ENCODE measurements at places on chromosomes 11 and 22.

DNA sequence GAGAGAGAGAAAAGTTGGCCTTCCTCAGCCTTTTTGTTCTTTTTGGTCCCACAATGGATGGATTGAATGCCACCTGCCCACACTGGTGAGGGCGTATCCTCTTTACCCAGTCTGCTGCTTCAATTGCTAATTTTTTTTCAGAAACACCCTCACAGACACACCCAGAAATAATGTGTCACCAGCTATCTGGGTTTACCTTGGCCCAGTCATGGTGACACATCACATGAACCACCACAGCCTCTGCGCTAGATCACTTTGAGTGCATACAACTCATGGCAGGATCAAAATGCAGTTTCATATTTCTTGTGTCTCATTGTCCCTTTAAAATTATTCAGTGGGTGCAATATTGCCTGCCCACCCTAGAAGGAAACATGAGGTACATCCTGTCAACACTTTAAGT is 63.3 kb downstream of the ADAMTS15 start:
- no peak for DNase-seq

GRCh38 chr11:116840224-116840745 is 2.9 kb upstream of the APOA1 start:
- DNase-seq, result no peak

DNA sequence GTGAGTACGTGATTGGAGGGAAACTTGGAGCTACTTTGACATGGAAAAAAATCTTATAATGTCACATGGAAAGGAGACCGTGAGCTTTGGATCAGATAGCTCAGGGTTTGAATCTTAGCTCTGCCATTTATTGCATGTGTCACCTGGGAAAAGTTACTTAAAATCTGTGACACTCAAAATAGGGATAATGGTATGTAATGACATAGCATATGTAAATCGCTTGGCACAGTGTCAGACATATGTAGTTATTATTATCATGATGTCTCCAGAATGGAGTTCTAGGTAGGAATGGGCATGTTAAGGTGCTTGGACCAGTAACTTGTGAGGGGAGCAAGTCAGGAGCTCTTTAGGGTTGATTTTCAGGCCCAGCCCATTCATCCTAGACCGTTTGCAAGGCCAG is 75.8 kb downstream of the GRIK4 start:
- DNase-seq, result no peak

GRCh38 chr11:85663753-85664614 is 945 bp downstream of the CREBZF start:
- peak; percentile 92 for DNase-seq

DNA sequence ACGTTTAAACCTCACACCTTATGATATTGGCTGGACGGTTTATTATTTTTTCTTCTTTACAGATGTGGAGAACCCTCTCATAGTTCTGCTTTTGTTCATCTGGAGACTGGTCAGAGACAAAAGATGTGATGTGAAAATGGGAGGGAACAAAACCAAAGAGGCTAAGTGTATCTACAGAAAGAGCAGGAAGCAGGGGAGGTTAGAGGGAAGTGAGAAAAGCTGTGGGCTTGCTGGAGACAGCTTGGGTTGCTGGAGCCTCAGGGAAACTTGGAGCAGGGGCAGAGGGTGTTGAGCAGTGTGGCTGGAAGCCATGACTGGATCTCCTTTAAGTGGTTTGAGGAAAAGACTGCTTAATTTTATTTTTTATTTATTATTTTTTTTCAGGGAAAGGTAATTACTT is 79.0 kb upstream of the SNX19 start:
- no peak for DNase-seq

DNA sequence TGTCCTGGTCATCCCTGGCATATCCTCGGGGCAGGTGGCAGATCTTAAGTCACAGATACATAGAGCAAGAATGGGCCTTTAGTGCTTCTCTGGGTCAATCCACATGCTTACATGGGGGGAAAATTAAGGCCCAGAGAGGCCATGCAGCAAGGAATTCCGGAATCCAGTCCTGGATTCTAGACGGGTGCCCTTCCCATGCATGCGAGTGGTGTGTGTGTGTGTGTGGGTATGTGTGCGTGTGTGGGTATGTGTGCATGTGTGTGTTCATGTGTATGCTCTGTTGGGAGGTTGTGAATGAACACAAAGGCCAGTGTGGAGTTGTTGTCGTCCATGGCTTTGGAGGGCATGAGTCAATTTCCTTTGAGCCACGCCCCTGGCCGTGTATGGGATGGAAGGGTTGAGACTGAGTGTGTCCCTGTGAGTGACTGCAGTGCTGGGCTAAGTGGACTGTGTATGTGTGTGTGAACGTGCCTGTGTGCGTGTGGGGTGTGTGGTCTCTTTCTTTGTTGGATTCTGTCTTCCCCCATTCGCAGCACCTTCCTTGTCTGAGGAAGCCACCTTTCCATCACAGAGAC is 33.4 kb upstream of the EIF3D start:
- no peak for DNase-seq

DNA sequence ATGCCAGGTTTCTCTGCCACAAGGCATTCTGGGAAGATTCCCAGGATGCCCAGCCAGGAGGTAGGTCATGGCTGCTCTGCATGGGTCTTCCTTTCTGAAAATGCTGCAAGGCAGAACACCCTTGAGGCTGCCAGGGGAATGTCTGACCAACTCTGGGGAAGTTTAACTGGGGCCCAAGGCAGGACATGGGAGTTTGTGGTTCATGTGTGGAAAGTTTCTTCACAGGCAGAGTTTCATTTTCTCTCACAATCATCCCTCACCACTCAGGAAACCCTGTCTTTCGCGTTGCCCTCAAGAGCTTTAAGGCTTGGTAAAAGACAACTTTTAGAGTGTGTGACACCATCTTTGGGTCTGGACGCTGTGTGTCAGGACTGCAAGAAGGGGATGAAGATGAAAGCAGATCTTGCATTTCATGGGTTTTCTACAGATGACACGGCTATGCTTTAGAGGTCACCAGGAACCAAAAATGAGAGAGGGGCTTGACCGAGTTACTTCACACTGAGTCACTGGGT is 133.5 kb downstream of the CD44 start:
- peak; percentile 25 for DNase-seq

GRCh38 chr11:40384991-40385390 is 1074.5 kb downstream of the LRRC4C start:
- DNase-seq, result no peak

- DNase-seq, result no peak
Measured at GRCh38 chr11:111365722-111366559, 13.1 kb downstream of the POU2AF1 start.

GRCh38 chr11:48141475-48142122 is 75.0 kb upstream of the OR4B1 start:
- DNase-seq, result peak; percentile 9

- DNase-seq, result no peak
Measured at GRCh38 chr11:70616938-70617654, 218.8 kb downstream of the CTTN start.

DNA sequence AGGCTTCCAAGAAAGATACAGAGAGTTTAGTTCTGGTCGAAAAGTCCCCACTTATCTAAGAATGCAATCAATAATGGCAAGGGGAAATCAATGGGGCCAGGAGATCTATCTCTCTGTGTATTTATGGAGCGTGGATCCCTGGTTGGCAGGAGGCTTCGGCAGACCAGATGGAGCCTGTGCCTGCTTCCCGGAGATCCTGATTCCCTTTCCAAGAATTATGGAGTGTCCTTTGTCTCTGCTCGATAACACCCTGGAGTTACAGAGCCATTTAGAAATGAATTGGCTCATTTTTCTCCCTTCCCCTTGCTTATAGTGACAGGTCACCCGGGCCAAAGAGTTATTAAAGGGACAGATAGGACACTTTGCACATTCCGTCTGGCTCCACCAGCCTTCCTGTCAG is 92.4 kb downstream of the ISX start:
- no peak for DNase-seq

DNA sequence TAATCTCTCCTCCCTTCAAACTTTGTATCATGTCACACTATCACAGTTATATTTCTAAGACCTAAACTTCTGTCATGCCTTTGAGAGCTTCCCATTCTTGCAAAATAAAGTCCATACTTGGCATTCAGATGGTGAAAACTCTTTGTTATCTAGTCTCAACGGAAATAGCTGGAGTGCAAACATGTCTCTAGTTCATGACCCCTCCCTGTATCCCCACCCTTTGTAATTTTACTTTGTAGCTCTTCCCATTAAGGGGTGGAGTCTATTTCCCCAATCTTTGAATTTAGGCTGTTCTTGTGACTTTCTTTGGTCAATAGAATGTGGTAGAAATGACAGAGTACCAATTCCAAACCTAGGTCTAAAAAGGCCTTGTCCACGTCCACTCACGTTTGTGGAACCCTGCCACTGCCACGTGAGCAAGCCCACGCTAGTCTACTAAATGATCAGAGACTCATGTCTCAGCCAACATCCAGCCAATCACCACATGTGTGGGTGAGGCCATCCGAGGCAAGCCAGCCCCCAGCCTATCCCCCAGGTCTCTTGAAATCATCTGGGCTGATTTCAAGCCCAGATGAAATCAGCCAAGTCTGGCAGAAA is 23.4 kb downstream of the SLN start:
- DNase-seq, result no peak

GRCh38 chr11:16160146-16160545 is 196.2 kb downstream of the SOX6 start:
- DNase-seq, result no peak

- DNase-seq, result no peak
Measured at GRCh38 chr22:43750751-43751150, 61.4 kb downstream of the EFCAB6 start.

DNA sequence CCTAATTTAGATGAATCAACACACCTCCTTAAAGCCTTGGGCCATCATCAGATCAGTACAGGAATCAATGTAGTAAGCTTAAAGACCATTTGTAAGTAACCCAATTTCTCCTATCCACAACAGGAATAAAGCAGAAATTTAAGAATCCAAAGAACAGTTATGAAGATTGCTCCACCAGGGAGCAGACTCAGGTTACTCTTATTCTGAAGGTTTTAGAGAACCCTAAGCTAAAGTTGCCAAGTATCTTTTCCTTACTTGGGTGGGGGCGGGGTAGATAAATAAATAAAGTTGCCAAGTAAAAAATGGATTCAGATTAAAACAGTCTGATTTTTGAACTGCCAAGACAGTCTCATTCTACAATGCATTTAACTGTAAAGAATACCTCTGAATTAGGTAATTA is 18.1 kb downstream of the CKAP5 start:
- DNase-seq, result no peak

- DNase-seq, result no peak
Measured at GRCh38 chr22:49574881-49575702, 252.6 kb downstream of the BRD1 start.

- no peak for DNase-seq
Measured at GRCh38 chr11:65438257-65439151, 15.9 kb downstream of the NEAT1 start.

- no peak for DNase-seq
Measured at GRCh38 chr11:97761175-97761574, 1259.6 kb upstream of the CNTN5 start.

DNA sequence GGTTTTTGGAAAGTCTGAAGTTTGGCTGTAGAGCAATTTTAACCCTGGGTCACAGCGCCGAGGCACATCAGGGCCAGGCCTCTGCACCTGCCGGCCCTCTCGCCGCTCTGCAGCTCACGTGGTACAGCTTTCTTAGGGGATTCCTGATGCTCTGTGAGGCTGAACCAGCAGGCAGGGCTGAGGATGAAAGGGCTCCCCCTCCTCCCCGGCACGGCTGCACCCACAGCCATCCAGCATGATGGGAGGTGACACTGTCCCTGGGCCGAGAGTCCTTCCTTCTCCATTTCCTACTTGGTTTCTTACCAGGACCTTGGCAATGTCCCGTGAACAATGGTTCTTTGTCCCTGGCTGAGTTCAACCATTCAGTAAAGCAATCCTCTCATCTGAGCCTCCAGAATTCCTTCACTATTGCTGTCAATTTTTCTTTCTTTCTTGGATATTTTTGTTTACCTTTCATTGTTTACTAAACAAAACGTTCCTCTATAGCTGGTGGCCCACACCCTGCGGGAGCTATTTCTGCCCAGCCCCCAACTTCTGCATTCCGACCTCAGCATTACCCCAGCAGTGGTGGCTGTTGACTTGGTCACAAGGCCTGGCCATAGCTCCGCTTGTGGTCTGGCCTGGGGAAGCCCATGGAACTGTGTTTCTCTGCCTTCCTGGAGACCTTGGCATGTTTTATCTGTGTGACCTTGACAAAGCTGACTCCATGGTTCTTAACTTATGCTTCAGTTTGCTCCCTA is 172.8 kb upstream of the B3GAT1 start:
- no peak for DNase-seq

DNA sequence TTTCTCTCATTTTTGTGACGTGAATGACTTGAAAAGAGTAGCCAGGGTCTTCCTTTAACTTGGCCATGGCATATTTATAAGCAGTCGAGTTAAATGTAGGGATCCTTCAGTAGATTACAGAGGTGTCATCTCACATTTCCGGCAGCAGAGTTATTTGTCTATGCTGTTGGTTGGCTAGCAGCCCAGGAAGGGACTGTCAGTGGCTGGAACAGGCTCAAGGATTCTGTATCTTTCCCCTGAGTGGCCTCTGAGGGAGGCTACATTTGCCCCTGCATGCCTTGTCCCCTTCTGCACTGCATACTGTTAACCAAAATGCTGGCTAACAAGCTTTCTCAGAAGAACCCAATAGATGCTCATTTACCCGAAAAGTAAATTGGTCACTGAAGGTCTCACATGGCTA is 187.6 kb downstream of the PGR start:
- no peak for DNase-seq

GRCh38 chr22:38834991-38835390 is 8.8 kb downstream of the NPTXR start:
- DNase-seq, result no peak

- peak; percentile 39 for DNase-seq
Measured at GRCh38 chr11:93444617-93445073, 98.5 kb downstream of the SMCO4 start.

DNA sequence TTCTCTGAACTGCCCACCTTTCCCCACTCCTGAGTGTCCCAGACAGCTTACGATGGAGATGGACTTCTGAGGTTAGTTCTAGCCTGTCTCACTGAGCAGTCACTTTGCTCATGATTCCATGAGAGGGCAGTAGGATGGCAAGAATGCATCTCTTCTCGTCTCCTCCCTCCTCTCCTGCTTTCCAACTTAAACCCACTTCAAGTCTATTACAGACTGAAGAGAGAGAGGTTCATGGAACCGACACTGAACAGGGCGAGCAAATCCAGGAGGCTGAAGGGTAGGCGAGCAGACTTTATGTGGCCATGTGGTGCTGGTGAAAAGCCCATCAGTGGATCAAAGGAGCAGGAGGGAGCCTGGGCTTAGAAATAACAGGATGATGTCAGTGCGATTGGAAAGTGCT is 38.6 kb downstream of the CEP164 start:
- DNase-seq, result no peak

GRCh38 chr22:33024626-33025025 is 33.6 kb downstream of the SYN3 start:
- no peak for DNase-seq

DNA sequence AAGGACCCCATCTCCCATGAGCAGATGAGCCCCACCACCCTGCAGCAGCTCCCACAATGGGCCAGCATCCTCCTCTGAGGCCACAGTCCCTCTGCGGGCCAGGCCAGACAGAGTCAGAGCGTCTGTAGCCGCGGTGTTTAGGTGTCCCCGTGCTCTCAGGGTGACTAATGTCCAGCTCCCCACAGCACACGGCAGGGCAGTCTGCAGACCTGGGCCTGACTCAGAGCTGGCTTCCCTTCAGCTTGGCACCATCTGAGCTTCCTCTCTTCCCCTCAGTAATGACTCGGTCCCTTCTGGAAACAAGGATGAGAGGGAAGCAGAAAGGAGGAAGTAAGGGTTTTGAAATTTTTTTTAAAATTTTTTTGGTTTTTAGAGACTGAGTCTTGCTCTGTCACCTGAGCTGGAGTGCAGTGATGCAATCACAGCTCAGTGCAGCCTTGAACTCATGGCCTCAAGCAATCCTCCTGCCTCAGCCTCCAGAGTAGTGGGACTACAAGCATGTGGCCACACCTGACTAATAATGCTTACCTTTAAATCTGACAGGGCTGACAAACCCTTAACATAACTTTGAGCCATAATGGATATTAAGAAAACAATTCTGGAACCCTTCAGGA is 28.5 kb downstream of the LRRC74B start:
- DNase-seq, result no peak
